T-cell (primary cell): ENCODE measurements at places on chromosomes 11 and 22.
A peak's percentile ranks its signal among the peaks of the same experiment; 100 is the strongest.

- DNase-seq: no peak
Observed at GRCh38 chr22:39681038-39681861, 110.7 kb downstream of the CACNA1I start.

- no peak for DNase-seq
Observed at GRCh38 chr22:37295213-37295886, 13.0 kb downstream of the CYTH4 start.

GRCh38 chr22:44116755-44117684 is 63.7 kb upstream of the PARVG start:
- DNase-seq: no peak

DNA sequence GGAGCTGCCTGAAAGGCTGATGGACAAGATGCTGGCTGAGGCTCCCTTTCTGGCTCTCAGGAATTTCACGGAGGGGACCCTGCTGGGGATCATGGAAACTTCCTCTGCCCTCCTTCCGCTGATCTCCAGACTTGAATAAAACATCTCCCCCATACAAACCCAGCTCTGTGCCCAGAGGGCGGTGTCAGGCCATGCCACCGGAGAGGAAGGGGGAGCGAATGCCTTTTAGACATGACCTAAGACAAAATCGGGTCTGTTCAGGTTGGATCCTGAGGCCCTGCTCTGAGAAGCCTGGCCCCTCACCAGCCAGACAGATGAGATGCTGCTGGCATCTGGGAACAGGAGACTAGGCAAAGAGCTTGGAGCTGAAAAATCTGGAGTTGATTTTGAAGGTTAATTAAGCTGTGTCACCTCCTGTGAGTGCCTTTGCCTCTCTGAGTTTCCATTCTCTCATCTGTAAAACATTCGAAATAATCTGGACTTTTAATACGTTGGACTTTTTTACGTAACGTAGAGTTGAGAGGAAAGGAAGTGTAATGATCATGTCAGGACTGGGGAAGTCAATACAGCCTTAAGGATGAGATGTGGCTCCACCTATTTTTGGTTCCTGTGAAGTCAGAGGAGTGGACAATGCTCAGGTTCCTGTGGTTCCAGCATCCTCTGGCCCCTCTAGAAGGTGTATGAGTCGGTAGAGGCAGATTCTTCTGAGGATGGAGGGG is 163.6 kb downstream of the ST3GAL4 start:
- DNase-seq: no peak

GRCh38 chr11:720642-721246 is 14.7 kb downstream of the EPS8L2 start:
- DNase-seq: peak; percentile 52

- no peak for DNase-seq
Observed at GRCh38 chr11:37755521-37755920, 1157.5 kb upstream of the RAG2 start.

GRCh38 chr11:88909500-88909899 is 156.3 kb downstream of the GRM5 start:
- no peak for DNase-seq

GRCh38 chr11:65872586-65873317 is at the start of gene EFEMP2:
Gene EFEMP2, minus strand, starts transcription at chr11:65872800. Its CDS starts 446 bp downstream, at chr11:65872354.
- DNase-seq: no peak

- DNase-seq: no peak
Observed at GRCh38 chr11:114483929-114484328, 44.7 kb downstream of the REXO2 start.

GRCh38 chr22:38202437-38203089 is 769 bp downstream of the MAFF start:
- peak; percentile 60 for DNase-seq

GRCh38 chr11:112885744-112886433 is 75.3 kb upstream of the NCAM1 start:
- no peak for DNase-seq

DNA sequence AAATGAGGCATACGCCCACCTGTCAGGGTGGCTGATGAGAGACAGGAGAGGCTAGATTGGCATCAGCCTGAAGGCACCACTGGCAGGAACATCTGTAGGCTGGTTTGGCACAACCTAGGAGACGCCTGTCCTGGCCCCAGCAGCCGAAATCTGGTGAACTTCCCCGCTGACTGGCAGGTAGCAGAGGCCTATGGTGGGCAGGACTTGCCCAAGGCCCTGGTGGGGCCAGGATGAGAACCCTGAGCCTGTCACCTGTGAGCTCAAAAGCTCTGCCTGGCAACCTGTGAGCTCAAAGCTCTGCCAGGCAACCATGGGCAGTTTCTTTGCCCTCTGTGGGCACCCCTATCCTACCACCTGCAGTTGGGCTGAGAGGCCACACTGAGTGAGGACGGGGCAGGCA is 2.5 kb downstream of the DERL3 start:
- no peak for DNase-seq

DNA sequence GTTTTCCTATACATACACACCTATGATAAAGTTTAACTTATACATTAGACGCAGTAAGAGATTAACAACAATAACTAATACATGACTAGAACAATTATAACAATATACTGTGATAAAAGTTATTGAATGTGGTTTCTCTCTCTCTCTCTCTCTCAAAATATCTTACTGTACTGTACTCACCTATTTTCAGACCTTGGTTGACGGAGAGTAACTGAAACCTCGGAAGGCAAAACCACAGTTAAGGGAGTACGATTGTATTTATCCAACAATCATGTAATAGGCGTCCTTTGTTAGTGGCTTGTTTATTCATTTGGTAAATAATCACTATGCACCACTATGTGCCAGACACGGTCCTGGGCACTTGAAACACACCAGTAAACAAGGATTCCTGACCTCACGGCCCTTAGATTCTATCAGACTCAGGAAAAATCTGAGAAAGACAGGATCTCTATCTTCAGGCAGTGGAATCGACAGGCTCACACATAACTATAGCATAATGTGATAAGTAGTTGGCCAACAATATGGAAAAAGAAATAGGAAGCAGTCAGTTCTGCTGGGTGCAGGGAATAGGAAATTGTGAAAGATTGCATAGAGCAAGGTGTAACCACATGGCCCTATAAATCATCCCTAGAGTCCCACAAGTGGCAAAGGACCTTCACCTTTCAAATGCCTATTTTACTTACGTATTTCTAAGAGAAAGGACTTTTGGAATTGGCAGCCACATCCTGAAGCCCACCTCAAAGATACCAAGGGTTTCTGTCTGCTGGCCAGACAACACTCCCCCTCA is 12.0 kb downstream of the ETS1 start:
- DNase-seq: no peak
